ENCODE measurements at places on chromosomes 6 and 20. TPM values are rescaled to one million over a fixed set of nuclear protein-coding genes. Genes with fewer than 3 reads are reported as not detected.
A peak's percentile ranks its signal among the peaks of the same experiment; 100 is the strongest.

PI3 gene
- total RNA-seq, result not detected

ADTRP gene
- total RNA-seq, result 16.8 TPM

ERVFRD-1 gene
- total RNA-seq, result not detected

TNNC2 gene
- total RNA-seq, result 1.3 TPM

SOX18 gene
- total RNA-seq, result 1.2 TPM

SLC24A3 gene
- not detected for total RNA-seq

SLA2 gene
- total RNA-seq, result 0.10 TPM

FAM83D gene
- 38.4 TPM for total RNA-seq

GPR31 gene
- not detected for total RNA-seq

TMC2 gene
- not detected for total RNA-seq

GSTA1 gene
- total RNA-seq, result not detected

PPIL6 gene
- total RNA-seq, result 2.8 TPM

TSPYL4 gene
- 10.5 TPM for total RNA-seq

- DNase-seq, result no peak
Observed at GRCh38 chr20:32203356-32204204, 4.0 kb downstream of the PLAGL2 start.

- DNase-seq, result peak; percentile 97
Observed at GRCh38 chr6:34447910-34448309, 18.0 kb upstream of the PACSIN1 start.

- no peak for DNase-seq
Observed at GRCh38 chr6:15088904-15089568, 156.8 kb upstream of the JARID2 start.

GRCh38 chr6:678520-678919 lies 14.4 kb downstream of the EXOC2 start:
- DNase-seq, result no peak

GRCh38 chr20:62770111-62770910 lies 26.0 kb upstream of the MRGBP start:
- DNase-seq, result no peak

DNA sequence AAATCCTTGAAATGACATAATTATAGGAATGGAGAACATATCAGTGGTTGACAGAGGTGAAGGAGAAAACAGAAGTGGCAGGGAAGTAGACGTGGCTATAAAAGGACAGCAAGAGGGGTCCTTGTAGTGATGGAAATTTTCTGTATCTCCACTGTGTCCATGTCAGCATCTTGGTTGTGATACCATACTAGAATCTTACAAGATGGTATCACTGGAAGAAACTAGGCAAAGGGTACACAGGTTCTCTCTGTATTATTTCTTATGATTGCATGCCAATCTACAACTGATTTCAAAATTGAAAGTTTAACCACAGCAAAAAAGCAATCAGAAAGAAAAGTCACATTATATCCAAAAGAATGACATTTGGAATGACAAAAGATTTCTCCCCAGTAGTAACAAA lies 16.4 kb upstream of the ZC3H12D start:
- no peak for DNase-seq

DNA sequence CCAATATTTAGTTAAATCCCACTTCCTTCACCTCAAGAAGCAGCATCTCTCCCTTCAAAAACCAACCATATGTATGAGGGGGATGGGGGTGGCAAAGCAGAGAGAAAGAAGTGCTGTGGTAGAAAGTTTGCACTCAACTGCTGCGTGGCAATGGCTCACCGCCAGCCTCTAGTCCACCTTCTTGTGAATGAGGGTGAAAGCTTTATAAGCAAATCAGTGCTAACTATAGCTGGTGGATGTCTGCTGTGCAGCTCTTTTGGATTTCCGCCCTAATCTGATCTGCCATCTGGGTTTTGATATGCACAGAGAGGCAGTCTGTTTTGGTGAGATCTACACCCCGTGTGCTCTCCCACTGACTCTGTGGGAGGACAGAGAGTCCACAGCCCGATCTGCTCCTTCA lies 281.2 kb upstream of the SUPT3H start:
- peak; percentile 35 for DNase-seq

GRCh38 chr20:49775229-49775693 lies 37.4 kb upstream of the SLC9A8 start:
- DNase-seq, result no peak

- DNase-seq, result no peak
Observed at GRCh38 chr6:56003616-56004015, 128.2 kb upstream of the BMP5 start.

DNA sequence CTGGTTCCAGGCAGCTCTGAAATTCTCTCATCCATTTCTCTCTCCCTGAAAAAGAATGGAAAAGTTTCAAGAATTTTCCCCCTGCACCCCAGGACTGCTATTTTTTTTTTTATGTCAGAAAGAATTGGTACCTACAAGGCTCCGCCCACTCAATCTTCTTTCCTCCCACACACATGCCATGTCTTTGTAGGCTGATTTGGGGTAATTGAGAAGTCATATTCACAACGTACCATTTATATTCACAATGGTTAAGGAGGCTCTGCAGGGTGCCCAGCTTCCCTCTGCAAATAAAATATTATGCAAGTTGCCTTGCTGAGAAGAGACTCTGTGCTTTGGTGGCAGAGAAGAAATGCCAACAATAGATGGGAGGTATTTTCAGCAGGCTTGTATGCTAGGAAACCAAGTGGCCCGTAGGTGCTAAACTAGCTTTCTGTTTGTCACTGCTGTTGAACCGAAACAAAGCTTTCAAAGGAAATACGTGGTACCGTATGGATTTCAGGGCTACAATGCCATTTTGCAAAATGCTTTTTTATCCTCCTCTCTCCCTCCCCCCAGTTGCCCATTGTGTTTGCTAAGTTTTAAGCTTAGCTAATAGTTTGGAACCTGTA lies 150.0 kb downstream of the PHACTR1 start:
- no peak for DNase-seq

GRCh38 chr20:14609328-14610221 lies 272.2 kb upstream of the FLRT3 start:
- no peak for DNase-seq

- no peak for DNase-seq
Observed at GRCh38 chr6:74492587-74492986, 713.3 kb downstream of the COL12A1 start.

DNA sequence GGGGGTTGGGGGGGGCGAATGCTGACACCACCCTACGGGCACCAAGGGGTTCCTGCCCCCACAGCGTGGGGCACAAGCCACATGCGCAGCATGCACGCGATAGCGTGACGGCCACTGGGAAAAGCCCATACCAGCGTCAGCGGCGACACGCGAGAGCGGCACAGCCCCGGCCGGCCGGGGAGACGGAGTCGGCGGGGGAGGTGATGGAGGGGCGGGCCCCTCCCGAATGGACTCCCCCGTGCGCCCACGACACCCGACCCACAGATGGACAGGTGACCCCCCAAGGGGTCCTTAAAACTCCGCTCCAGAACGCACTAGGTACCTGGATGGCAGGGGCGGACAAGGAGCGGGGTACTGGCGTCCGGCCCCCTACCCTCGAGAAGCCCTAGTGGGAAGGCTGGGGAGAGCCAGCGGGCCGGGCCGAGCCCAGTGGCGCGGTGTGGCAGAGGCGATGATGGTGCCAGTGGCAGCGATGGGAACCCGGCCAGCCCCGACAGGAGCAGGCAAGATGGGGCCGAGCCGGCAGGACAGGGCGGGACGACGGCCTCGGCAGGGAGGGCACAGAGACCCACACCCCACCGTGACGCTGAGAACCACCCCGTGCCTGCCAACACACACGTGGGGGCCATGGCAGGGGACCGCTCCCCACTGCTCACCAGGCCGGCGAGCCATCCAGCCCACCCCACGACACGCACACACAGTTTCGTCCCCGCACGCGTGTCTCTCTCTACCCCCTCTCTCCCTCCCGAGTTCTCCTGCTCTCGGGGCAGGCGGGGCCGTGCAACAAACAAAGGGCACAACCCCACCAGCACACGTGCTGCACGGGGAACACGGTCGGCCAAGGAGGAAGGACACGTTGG lies 1959.8 kb upstream of the DEFB115 start:
- no peak for DNase-seq

- no peak for DNase-seq
Observed at GRCh38 chr20:32314768-32315167, 37.3 kb downstream of the KIF3B start.

GRCh38 chr6:82144007-82144851 lies 103.3 kb downstream of the IBTK start:
- DNase-seq, result peak; percentile 23

GRCh38 chr20:14915356-14915755 lies 577.9 kb upstream of the FLRT3 start:
- DNase-seq, result peak; percentile 94

DNA sequence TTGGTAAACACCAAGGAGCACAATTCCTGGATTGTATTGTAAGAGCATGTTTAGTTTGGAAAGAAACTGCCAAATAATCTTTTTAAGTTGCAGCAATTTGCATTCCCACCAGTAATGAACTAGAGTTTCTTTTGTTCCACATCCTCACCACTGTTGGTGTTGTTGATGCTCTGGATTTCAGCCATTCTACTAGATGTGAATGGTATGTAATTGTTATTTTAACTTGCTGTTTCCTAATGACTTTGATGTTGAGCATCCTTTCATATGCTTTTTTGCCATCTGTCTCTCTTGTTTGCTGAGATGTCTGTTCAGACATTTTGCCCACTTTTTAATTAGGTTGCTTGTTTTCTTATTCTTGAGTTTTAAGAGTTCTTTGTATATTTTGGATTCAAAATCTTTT lies 1654.1 kb downstream of the GRIK2 start:
- no peak for DNase-seq

GRCh38 chr20:59291740-59292383 lies 8.5 kb upstream of the EDN3 start:
- no peak for DNase-seq

DNA sequence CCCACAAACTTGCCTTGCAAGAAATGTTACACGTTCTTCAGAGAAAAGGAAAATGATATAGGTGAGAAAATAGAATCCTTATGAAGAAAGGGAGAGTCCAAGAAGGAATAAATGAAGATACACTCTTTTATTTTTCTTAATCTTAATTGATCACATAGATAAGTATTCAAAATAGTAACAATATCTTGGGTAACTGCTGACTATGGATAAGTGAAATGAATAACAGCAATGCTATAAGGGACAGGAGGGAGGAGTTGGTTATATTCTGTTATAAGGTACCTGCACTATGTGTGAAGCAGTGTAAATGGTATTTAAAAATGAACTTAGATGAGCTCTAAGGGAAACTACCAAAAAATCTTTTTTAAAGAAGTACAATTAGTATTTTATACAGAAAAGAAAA lies 38.3 kb downstream of the RANBP9 start:
- DNase-seq, result no peak

GRCh38 chr6:32200711-32201475 lies 8.4 kb upstream of the GPSM3 start:
- no peak for DNase-seq

DNA sequence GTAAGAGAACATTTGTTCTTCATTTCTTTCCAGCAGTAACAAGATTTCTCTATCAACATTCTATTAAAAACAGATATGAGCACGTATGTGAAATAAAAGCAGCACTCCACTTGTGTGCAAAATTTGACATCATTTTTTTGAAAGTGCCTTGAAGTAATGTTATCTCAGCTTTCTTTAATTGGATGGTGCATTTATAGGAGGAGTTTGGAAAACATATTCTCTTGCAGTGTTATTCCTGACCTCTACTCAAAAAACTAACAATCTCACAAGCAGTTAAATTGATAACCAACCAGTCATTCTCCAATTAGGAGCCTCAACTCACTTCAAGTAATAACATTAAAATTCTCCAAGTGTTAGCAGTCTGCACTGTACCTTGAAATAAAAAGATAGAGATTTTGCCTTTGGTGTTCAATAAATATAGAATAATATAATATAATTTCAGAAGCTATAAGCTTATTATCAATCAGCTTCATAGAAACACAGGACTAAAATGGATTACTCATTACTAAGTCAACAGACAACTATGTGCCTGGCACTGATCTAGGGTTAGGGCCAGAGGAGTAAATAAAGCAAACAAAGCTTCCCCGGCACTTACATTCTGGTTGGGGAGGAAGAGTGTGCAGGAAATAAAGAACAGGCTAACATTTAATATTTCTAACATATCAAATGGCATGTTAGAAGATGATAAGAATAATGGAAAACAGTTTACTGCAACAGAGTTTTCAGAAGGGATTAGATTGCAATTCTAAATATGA lies 149.0 kb upstream of the SGK1 start:
- DNase-seq, result no peak

GRCh38 chr6:135170849-135171248 lies 10.3 kb upstream of the MYB start:
- DNase-seq, result no peak

DNA sequence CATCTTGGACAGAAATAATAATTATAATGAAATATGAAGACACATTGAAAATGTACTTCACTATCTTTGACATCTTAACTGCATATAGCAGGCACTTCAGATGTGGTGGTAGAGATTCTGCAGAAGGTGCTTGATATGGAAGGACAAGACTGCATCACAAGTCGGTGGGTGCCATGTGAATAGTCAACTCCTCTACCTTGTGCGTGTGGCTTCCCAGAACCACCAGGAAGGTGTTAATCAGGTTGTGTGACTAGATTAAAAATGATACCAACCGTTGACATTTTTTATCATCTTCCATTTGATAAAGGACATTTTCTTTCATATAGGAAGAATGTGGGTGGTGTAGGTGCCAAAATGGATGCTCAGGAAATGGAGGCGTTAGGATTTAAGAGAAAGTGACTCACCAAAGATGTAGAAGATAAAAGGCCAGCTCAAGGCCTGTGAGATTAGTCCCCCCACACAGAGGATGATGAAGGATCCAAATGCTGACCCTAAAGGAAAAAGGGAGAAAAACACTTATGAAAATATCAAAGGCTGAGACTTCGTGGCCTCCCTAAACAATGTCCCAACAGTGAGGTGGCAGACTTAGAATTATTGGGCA lies 12.3 kb downstream of the SLC17A2 start:
- no peak for DNase-seq

DNA sequence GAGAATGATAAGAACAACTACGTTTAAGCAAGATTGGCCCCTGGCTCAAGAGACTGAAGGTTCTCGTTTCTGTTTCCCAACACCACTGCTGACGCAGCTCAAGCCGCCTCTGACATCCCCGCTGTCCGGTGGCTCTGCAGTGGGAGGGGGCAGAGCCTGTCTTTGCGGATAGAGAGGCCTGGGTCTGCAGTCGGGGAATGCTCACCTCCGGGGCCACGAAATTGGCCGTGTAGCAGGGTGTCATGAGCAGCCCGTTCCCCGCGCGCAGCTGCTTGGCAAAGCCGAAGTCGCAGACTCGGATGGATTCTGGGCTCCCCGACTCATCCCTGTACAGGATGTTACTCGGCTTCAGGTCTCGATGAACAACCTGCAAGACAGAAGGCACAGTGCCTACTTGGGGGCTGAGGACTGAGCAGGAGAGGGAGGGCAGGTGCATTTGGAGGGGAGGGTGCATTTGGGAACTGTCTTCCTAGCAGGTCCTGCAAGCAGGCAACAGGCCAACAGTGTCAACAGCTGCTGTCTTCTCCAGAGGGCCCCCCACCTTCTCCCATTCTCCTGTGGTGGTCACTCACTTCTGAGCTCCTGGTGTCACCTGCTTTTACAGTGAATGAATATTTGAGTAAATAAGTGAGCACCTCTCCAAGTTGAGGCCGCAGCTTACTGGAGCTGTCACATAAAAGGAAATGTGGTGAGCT lies 40.5 kb upstream of the MPC1 start:
- DNase-seq, result no peak
